ENCODE measurements at places on chromosomes 11 and 22.
A peak's percentile ranks its signal among the peaks of the same experiment; 100 is the strongest.

DNA sequence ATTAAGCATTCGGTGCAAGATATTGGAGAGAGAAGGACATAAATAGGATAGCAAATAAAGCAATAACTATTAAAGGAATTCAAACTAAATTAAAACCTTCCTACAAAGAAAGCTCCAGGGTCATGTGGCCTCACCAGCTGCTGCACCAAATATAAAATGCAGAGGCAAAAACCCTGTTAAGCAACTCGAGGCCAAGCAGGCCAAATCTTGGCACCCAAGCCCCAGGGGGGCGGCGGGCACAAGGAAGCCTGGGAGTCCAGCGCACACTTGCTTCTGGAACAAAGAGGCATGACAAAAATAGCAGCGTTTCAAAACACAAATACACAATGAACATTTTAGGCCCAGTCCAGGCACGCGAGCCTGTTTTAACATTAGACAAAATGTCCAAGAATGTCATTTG is 20.8 kb downstream of the KRTAP5-6 start:
- DNase-seq, result no peak

DNA sequence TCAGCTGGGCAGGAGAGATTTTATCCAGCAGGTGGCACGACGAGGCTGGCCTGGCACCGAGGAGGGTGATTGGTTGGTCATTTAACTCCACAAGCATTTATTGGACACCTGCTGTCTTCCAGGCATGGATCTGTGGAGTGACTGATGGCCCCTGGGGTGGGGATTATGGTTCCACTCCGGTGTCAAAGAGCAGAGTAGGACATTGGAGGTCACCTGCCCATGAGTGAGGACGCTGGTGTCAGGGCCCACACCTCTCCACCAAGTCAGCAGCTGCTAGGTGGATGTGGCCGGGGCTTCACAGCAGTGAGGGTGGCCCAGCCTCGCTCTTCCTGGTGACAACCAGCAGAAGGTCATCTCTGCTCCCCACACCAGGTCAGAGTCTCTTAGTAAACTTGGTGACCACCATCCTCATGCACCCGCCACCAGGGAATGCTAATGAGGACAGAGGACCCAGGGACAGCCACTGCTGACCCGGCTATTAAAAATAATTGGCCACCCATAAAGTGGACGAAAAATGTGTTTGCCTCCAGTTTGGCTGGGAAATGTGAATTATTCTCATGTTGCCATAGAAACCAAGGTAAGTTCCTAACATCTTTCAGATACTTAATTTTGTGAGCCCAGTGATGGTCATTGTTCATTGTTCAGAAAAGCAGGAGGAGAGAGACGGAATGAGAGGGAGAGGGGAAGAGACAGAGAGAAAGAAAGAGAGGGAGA is 428.7 kb downstream of the TBC1D22A start:
- DNase-seq, result no peak

- DNase-seq, result no peak
Measured at GRCh38 chr11:115129473-115130289, 374.5 kb downstream of the CADM1 start.

DNA sequence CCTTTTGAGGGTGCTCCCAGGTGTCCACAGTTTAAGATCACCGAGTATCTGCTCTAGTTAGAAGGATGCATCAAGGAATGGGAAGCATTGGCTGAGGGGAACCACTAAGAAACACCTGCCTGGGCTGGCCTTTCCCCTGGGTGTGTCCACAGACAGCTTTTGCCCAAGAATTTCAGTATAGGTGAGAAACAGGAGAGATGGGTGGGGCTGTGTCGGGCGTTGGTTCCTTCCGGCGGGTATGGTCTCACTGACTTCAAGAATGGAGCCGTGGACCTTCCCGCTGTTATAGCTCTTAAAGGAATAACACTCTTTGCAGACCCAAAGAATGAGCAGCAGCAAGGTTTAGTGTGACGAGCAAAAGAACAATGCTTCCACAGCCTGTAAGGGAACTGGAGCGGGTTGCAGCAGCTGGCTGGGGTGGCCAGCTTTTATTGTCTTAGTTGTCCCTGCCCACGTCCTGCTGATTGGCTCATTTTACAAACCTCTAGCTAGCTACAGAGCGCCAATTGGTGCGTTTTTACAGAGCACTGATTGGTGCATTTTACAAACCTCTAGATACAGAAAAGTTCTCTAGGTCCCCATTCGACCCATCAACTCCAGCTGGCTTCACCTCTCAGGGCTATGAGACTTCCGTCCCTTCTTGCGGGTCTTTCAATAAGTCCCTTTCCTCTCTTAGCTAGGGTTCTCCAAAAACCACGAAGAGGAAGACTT is 2.4 kb downstream of the FADS1 start:
- DNase-seq, result no peak

DNA sequence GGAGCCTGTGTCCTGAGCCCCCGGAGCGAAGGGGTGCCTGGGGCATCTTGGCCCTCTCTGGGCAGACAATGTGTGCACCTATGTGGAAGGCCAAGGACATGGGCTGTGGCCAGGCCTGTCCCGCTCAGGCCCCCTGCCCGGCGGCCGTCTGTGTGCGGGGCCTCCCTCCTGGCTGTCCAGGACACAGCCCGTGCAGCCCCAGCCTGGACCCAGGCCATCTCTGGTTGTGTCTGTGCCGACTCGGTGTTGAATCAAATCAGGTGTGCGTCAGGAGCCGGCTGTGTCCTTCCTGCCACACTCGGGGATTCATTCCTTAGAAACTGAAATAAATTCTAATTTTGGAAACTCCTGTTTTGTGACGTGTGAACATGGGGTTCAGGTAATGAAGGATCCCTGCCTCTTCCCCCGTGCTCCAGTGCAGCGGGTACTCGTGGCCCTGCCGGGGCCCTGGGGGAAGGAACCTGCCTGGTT is 1.5 kb upstream of the SELENOO start:
- DNase-seq, result no peak

- DNase-seq, result no peak
Measured at GRCh38 chr22:24695561-24696511, 78.7 kb downstream of the PIWIL3 start.

DNA sequence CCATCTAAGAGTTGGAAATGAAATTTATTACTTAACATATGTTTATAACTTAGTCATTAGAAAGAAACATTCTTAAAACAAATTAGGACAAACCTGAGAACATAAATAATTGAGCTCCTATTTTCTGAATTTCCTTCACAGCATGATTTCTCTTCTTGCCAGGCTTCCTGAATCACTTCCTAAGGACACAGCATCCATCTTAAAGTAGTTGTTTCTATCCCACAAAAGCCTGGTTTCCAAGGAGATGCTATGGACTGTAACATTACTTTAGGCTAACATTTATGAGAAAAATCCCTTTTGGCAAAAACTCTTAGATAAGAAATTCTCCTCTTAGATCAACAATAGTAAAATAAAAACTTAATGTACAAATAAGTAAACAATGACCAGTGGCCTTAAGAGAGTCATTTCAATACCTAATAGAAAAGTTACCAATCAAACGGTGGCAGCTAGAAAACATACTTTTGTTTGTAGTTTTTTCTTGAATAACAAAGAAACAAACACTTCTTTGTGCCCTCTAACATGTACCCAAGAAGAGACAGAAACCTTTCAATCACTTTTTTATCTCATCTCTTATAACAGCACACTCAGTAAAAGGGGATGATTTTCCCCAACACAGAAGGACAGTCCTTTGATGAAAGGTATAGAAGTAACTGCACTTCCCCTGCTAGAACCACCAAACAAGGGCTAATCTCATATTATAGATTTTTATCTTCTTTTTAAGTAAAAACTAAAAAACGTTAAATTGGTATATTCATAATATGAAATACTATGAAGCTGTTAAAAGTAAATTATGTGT is 74.5 kb downstream of the TTC28 start:
- no peak for DNase-seq

GRCh38 chr11:105361651-105362050 is 222.1 kb upstream of the CARD18 start:
- DNase-seq, result no peak

DNA sequence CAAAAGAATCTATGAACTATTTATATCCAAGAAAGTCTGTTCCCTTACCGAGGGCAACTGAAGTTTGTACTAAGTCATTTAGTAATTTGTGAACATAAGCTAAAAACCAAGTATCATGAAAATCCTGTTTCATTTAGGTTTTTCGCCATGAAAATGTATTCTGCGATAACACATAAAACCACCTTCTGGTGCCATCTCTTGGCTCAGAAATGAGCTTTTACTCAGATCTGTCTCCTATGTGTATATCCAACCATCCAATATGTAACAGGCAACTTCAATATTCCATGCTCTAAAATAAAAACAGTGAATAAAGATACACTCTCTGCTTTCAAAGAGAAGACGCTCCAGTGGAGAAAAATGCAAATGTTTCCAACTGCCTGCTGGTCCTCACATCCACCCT is 118.1 kb upstream of the BID start:
- DNase-seq, result peak; percentile 10

DNA sequence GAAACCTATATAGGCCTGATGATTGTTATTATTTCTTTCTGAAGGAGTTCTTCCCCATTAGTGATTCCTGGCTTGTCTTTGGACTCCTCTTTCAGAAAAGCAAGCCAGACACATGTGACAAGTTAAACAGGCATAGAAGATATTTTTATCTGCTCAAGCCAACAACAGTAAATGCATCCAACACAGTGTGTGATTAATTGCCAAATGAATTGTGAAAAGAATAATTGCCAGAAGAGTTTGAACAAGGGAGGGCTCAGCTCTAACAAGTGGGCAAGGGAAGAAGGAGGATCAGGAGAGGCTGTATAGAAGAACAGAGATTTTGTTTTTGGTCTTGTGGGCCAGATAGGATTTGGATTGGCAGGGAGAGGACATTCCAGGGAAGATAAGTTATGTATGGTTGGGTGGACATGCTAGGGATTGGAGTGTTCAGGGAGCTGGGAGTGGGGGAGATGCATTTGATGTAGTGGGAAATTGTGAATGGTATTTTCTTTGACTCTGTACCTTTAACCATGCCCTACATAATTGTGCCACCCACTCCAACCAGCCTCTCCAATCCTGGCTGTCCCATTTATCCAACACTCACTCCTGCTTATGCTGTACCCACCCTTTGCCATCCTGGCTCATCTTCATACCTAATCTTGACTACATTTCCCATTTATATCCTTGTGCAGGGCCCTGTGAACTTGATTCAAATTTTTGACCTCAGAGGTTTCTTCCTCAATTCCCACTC is 172.8 kb downstream of the RRAS2 start:
- no peak for DNase-seq

DNA sequence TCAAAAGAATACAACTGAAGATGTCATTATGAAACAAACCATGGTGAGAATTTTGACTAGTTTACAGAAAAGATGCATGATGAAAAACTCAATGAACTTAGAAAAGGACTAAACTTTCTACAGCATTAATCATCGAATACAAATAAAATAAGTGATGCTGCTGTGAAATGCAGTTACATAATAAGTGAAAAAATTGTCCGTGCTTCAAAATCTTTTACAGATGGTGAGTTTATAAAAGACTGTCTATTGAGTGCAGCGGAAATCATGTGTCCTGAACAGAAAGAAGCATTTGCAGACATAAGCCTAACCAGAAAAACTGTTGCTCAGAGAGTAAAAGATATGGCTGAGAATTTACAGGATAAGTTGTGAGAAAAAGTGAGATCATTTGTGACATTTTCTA is 33.8 kb downstream of the NEAT1 start:
- no peak for DNase-seq

DNA sequence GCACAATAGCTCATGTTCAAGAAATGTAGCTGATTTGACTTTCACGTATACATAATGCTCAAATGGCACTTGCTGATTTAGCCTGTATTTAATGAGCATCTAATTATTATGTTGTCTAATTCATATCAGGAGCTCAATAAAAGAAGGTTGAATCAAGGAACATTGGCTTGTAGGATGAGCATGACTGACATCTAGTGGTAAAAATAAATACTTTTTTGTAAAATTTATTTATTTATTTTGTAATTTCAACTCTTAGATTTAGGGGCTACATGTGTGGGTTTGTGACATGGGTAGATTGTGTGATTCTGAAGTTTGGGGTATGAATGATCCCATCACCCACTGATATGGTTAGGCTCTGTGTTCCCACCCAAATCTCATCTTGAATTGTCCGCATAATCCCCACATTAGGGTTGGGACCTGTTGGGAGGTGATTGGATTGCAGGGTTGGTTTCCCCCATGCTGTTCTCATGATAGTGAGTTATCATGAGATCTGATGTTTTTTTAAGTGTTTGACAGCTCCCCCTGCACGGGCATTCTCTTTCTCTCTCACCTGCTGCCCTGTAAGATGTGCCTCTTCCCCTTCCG is 1.7 kb upstream of the OR52E5 start:
- peak; percentile 4 for DNase-seq

- DNase-seq, result no peak
Measured at GRCh38 chr22:41713004-41713403, 13.7 kb downstream of the MEI1 start.

- DNase-seq, result no peak
Measured at GRCh38 chr11:75474878-75475766, 42.1 kb upstream of the KLHL35 start.

- DNase-seq, result no peak
Measured at GRCh38 chr11:869399-870126, 26.9 kb downstream of the TSPAN4 start.

- no peak for DNase-seq
Measured at GRCh38 chr11:102312667-102313066, 4.6 kb upstream of the BIRC3 start.

- DNase-seq, result no peak
Measured at GRCh38 chr22:25759825-25760231, 17.8 kb downstream of the MYO18B start.

DNA sequence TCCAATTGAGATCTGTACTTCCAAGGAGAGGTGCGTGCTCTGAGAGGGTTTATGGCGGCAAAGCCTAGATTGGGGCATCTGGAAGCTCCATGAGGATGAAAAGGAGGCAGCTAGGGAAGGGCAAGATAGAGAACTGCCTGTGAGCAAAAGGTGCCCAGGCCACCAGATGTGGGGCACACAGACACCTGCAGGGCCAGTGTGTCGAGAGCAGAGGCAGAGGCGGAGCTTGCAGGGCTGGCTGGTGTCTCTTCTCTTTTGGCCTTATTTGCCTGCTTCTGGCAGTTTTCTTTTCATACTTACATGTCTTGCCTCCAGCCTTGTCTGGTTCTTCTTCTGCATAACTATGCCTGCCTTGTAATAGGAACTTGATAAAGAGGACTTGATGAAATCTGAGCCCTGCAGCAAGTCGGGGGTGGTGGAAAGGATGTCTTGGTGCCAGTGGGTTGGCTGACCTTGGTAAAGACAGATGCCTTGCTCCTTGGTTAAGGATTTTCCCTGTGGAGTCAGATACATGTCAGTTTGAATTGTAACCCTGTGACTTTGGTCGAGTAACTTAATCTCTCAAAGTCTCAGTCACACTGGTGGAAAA is 680.3 kb downstream of the NTM start:
- DNase-seq, result no peak
